Left renal cortex interstitium (tissue), 4 donors: ENCODE measurements at places on chromosomes 1 and 21. TPM values are rescaled to one million over a fixed set of nuclear protein-coding genes. Genes with fewer than 3 reads are reported as not detected.
A peak's percentile ranks its signal among the peaks of the same experiment; 100 is the strongest.

GRCh38 chr1:52633291-52633754 lies 355 bp downstream of the SHISAL2A start:
- no peak for DNase-seq

- no peak for DNase-seq
Measured at GRCh38 chr1:53075206-53075605, 13.2 kb downstream of the PODN start.

DNA sequence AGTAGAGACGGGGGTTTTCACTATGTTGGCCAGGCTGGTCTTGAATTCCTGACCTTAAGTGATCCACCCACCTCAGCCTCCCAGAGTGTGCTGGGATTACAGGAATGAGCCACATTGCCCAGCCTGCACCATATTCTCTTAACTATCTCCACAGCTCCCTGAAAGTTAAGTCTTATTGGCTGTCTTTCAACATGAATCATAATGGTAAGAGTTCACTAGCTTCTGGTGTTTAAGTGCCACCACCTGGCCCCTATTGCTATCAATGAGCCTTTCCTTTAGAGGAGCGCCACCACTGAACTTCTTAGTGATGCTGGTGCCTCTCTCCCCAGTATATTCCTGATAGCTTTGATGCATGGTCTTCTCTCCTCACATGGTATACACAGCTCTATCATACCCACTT lies 15.7 kb downstream of the ZFYVE9 start:
- no peak for DNase-seq

OR2L3 gene
- polyA plus RNA-seq = not detected

- no peak for DNase-seq
Measured at GRCh38 chr1:174836543-174836942, 163.2 kb upstream of the CACYBP start.

DNA sequence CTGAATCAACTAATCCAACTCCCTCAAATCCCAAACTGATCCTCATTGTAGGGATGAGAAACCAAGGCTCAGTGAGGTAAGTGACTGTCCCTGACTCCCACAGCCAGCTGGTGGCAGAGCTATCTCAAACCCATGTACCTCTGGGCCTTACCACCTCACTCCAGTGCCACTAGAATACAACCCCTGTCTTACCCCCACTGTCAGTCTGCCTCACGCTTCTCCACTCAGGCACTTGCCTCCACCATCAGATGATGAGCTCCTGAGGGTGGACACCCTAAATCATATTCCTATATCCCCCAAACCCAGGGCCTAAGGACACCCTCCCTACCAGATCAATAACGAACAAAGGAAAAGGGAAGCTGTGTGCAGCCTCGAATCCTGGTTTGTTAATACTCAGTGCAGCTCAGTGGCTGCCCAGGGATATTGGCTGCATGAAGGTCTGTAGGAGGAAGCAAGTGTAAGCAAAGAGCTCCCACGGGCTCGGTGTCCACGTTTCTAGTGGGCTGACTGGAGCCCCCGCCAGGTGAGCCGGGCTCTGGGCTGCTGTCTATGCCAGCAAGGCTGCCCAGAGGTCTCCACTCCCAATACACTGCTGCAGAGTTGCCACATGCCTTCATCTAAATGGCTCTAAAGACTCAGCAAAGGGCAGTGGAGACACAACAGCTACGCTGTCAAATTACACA lies 533.4 kb downstream of the MATN1 start:
- DNase-seq = no peak

DNA sequence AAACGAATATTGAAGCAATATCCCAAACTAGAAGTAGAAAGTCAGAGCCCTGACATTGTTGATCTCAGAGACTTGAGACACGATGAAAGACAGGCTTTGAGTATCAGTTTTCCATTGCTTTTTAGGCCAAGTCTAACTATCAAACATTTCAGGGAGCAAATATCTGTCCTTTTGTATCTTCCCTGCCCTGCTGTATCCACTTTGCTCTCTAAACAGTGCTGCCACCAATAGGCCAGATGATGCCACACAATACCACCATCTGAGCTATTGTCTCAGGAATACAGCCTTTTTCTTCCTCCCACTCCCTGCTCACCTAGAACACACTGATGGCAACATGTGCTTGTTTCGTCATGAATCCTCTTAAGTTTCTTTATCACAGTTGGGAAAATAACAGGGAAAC lies 62.6 kb upstream of the SPAG17 start:
- no peak for DNase-seq

DNA sequence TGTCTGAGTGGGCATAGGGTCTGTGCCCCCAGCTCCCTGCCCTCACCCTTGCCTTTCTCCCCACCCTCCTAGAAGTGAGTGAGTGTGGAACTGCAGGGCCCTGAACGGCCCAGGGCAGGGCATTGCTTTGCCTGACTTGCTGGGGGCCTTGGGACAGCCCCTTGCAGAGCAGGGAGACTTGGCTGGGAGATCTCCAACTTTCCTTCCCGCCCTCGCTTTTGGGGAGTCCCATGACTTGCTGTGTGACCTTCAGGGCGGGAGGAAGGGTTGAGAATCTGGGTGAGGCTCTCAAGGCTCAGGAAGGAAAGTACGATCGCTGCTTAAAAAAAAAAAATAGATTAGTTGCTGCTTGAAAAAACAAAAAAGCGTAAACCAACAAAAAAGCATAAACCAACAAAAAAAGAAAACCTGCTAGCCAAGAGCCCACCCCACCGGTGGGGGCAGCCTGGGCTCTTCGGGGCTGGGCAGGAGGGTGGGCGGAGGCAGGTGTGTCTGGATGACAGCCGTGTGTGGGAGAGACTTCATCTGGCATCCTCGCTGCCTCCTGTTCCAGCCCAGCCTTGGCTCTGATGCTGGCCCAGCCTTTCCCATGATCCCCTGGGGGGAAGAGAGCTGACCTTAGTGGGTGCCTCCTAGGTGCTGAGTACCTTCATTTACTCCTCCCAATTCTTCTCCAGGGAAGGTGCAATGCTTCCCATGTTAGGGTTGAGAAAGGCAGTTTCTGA lies 6.5 kb downstream of the NBL1 start:
- DNase-seq = no peak

CENPF gene
- 81.0 TPM for polyA plus RNA-seq

DNA sequence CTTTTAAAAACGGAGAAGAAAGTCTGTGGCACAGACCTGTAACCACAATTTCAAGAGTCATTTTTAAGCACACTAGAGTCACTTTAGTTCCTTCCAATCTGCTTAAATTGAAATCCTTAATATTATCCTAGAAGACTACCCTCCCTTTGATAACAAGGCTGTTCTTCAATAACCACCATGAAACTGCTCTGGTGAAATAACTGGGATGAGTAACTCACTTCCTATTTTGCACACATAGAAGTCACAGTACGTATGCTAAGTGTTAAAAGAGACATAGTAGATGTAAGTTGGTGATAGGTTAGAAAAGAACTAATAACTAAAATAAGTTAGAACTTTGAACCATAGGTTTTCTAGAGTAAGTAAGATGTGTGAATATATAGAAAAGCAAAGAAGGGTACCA lies 107.8 kb downstream of the NME7 start:
- no peak for DNase-seq

CGN gene
- 28.3 TPM for polyA plus RNA-seq

C8A gene
- 0.06 TPM for polyA plus RNA-seq

- no peak for DNase-seq
Measured at GRCh38 chr1:6861075-6861724, 75.9 kb downstream of the CAMTA1 start.

DNA sequence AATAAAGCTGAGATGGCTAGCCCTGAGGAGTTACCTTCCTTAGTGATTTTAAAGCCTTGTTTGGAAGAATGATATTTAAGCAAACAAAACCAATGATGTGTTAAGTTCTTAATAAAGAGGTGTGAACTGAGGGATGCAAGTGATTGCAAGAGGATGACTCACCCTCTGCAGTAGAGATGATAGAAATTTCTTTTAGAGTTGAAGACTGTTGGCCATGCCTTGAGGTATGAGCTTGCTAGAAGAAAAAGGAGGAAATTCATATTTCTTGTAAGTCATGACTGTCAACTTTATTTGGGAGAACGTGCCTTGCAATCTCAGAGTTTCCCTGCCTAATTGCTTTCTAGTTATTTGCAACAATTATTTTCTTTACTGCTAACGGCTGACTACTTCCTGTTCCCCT lies 94.7 kb downstream of the PLA2G4A start:
- no peak for DNase-seq

GRCh38 chr1:115084902-115085511 lies 4.3 kb downstream of the TSPAN2 start:
- no peak for DNase-seq

DNA sequence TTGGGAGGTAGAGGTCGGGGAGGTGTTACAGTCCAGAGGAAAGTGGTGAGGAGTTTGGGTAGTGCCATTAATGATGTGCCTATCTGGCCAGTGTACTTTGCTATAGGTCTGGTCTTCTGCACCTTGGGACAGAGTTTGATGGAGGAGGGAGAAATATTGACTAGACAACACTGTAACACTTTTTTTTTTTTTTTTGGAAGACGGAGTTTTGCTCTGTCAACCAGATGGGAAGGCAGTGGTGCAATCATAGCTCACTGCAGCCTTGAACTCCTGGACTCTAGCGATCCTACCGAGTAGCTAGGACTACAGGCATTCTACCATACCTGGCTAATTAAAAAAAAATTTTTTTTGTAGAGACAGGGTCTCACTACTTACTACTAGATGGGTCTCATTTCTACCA lies 1.9 kb downstream of the SCP2 start:
- no peak for DNase-seq

DNA sequence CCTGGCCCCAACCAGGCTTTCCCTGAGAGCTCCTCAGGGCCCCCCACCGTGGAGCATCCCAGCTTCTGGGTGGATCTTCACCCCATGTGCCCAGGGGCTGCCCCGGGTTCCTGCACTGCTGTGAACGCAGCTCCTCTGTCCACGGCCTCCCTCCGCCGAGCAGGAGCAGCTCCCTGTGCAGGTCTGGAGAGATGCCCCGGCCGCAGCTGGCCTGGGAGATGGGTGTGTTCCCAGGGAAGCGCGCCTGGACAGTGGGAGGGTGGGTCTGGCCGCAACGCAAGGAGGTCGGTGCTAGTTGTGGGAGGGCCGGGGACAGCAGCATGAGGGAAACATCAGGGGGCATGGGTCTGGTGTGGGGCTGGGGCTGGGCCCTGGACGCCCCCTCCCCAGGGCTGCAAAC lies 71.3 kb downstream of the MORN1 start:
- DNase-seq = no peak

GRCh38 chr1:227768125-227768439 lies 32.8 kb downstream of the SNAP47 start:
- no peak for DNase-seq

NBPF8 gene
- polyA plus RNA-seq = 24.5 TPM

GRCh38 chr1:50348449-50349241 lies 74.6 kb downstream of the DMRTA2 start:
- DNase-seq = peak; percentile 51

DNA sequence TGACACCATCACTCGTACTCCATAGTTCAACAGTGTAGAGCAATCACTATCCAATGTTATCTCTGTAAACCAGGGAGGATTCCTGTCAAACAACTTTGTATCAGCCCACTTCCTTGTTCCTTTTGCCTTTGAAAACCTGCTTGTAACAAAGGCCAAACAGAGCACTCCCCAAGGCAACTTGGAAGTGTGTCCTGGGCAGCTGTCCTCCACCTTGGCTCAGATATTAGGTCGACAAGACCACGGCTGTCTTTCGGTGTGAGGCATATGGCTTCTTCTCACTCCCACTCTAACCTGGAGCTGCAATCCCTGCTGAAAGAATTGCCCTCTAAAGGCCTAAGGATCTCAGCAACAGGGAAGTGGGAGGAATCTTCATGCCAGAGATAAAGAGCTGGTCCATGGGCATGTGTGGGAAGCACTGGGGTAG lies 66.7 kb downstream of the ITPKB start:
- DNase-seq = no peak

GJC2 gene
- polyA plus RNA-seq = 0.88 TPM

- DNase-seq = no peak
Measured at GRCh38 chr1:204128464-204128963, 23.3 kb downstream of the ETNK2 start.

- no peak for DNase-seq
Measured at GRCh38 chr1:6419397-6419803, 319 bp downstream of the HES2 start.

GRCh38 chr21:43911015-43911934 lies 46.3 kb downstream of the AGPAT3 start:
- DNase-seq = no peak

CFAP74 gene
- 0.59 TPM for polyA plus RNA-seq

GRCh38 chr21:36035381-36035791 lies 24.9 kb downstream of the SETD4 start:
- no peak for DNase-seq

DNA sequence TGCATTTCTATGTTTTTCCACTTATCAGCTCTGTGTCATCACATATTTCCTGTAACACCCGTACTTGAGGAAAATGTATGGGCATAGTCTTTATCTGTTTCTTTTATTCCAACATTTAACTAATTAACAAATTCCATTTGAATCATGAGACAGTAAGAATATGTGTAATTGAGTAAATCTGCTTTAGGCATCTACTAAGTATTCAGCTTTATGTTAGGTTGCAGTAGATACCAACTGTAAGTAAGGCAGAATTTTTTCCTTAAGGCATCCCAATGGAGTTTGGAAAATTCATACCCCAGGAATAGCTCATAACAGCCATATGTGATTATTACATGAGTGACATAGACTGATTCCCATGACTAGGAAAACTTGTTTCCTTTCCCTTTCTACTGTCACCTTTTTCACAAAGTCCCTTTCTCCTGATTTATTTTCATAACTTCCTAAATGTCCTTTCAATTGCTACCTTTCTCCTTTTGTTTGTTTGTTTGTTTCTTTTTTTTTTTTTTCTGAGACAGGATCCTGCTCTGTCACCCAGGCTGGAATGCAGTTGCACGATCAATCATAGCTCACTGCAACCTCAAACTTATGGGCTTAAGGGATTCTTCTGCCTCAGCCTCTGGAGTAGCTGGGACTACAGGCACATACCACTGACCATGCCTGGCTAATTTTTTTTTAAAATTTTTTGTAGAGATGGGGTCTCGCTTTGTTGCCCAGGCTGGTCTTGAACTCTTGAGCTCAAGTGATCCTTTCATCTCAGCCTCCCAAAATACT lies 59.8 kb upstream of the CACYBP start:
- DNase-seq = no peak

GRCh38 chr1:3196577-3197245 lies 127.7 kb downstream of the PRDM16 start:
- no peak for DNase-seq

- DNase-seq = no peak
Measured at GRCh38 chr1:95332754-95333153, 98.7 kb downstream of the RWDD3 start.
